T follicular helper cell (primary cell): ENCODE measurements at places on chromosomes 7 and 10.

DNA sequence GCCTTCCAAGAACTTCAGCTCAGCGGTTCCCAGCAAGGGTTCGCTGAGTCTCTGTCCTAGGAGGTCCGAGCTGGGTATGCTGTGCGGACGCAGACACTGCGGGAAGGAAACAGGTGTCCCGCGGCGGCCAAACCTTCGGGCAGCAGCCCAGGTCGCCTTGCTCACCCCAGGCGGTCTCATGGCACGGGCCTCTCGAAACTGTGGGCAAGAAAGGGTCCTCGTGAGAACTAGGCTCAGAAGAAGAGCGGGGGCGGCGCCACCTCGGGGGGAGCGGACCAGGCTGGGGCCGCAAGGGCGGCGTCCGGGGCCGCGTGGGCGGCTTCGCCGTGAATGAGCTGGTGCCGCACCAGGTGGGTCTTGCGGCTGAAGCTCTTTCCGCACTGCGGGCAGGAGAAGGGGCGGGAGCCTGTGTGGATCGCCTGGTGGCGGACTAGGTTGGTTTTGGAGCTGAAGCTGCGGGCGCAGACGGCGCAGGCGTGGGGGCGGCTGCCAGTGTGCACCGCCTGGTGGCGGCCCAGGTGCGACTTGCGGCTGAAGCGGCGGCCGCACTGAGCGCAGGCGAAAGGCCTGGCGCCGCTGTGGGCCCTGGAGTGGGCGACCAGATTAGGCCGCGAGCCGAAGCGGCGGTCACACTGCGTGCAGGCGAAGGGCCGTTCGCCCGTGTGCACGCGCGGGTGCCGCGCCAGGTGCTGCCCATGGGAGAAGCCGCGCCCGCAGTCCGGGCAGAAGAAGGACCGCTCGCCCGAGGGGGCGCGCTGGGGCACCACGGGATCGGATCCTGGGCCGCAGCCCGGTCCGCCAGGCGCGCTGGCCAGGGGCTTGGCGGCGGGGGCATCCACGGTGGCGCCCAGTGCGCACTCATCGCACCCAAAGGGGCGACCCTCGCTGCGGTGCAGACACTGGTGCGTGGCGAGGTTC, 8.6 kb downstream of the ZNF467 start:
- no peak for DNase-seq

GRCh38 chr10:110036640-110037039, 28.9 kb downstream of the ADD3 start:
- DNase-seq, result no peak

DNA sequence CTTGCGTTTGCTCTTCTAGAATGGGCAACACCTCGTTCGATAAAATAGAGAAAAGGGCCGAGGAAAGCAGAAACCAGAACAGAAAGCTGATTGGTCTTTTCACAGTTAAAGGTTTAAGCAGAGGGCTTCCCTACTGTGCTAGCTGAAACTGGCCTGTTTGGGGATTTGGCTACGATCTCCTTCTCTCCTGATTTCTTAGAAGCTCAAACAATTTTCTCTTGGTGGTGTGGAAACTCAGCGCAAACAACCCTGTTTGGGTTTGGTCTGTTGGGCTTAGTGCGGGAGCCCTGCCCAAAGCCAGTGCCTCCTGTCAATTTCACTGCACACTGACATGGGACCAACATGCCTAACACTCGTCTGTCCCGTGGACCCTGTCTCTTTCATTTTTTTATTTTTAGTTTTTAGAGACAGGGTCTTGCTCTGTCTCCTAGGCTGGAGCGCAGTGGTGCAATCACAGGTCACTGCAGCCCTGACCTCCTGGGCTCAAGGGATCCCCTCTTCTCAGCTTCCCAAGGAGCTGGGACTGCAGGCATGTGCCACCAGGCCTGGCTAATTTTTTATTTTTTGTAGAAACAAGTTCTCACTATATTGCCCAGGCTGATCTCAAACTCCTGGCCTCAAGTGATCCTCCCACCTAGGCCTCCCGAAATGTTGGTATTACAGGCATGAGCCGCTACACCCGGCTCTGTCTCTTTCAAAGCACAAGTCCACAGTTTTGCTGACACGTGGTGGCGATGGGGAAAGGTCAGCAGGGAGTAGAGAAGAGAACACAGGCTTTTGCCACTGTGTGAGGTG, 16.5 kb upstream of the BNIP3 start:
- no peak for DNase-seq

- DNase-seq, result no peak
Observed at GRCh38 chr10:107238275-107238674, 73.8 kb upstream of the SORCS1 start.

DNA sequence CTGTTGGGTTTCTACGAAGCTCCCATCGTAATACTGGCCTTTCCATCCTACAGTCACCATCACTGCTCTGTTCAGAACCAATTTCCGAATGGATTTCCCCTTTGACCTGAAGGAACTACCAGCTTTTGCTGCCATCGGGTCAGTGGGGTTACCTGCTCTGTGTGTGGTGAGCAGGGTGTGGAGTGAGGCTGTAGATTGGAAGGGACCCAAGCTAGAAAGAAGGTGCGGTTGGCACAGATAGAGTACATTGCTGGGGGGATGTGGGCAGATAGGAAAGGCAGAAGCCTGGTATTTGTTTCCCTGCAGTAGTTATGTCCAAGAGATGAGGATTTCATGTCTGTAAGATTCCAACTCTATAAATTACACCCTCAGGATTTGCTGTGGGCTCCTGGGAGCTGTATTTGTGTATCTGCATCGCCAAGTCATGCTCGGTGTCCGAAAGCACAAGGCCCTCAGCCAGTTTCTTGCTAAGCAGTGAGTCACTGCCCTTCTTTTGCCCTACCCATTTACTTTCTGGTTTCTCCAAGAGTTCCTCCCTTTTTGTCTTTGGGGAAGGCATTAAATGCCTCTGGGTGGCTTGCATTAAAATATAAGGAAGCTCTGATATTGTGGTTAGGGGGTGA, 15.4 kb downstream of the CLCN1 start:
- DNase-seq, result no peak

DNA sequence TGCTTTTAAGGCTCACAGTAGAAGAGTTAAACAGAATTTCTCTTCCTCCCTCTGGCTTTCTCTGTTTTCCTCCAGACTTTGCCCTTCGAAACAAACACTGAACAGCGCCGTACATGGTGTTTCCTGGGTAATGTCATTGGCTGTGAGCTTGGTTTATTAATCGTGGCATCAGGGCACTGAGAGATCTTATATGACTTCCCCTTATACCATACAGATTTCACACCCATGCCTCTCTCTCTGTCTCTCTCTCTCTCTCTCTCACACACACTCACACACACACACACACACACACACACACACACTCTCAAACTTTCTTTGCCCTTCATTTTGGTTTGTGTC, 195.5 kb downstream of the CREB5 start:
- no peak for DNase-seq

- DNase-seq, result no peak
Observed at GRCh38 chr10:79412516-79412915, 32.9 kb downstream of the ZCCHC24 start.

DNA sequence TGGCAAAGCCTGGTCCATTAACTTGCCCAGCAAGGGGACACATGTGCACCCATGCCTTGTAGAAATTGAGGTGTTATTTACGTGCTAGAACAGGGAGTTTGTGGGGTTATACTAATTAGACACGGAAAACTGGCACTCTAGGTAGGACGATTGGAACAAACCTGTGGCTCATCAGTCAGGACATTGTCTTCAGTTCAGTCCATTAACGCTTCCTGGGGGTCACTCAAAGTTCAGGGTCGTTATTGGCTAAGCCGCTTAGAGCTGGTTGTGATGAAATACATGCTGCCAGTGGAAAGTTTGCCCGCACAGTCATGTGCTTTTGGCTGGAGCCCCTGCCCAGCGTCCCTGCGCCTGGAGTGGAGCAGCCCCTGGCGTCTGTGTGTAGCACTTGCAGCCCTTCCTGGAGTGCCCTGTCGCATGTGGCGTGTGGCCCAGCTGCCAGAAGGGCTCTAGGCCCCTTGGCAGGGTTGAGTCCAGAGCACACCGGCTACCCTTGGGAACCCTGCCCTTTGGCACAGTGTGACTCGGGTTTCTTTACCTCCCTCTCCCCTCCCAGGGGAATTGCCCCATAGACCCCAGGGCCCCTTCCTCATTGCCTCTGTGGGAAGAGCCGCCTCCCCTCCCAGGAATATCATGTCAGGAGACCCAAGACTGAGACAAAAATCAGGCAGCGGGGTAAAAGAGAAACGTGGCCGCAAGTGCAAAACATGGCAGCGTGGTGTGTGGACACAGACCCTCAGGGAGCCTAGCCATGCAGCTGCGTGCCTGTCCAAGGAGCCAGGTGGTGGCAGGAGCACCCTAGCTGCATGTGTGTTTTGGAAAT, 9.8 kb downstream of the ZNF775 start:
- no peak for DNase-seq

DNA sequence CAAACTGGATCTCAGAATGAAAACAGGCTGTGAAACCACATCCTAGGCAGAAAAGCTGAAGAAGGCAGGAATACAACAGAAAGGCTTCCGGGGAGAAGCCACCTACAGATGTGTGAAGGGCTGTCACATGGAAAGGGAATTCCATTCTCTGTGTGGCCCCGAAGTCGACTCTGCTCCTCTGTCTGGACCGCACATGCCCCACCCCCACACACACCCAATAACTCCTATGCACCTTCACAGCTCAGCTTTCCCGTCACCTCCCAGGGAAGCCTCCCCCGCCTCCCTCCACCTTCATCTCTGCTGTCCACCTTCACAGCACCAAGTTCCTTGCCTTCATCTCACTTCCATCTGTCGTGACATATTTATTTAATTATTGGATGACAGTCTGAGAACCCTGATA, 23.4 kb upstream of the ENO4 start:
- DNase-seq, result no peak

- no peak for DNase-seq
Observed at GRCh38 chr7:113797420-113798010, 121.3 kb downstream of the PPP1R3A start.

GRCh38 chr7:130367088-130367755, 13.1 kb upstream of the CPA1 start:
- DNase-seq, result no peak
